ENCODE measurements at places on chromosomes 1 and 21.

DNA sequence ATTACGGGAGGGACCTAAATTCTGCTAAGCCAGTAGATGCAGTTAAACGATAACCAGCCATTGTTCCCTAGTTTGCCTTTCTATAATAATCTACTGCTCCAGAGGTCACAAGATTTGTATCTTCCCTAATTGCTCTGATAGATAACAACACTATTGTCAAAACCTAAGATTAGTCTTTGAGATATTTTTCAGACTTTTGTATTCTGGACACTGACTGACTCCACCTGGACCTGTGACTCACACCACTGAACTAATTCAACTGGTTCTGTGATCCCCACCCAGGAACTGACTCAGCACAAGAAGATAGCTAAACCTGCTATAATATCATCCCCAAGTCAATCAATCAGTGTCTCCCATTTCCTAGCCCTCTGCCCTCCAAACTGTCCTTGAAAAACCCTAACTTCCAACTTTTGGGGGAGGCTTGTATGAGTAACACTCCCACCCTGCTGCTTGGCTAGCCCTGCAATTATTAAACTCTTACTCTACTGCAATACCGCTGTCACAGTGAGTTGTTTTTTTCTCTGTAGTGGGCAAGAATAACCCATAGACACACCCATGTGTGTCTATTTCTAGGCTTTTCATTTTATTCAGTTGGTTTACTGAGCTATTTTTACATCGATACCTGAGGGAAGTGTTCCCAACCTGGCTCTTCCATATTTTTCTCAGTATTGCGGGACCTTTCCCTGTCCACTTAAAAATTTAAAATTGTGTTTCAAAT is 11.2 kb downstream of the KIFAP3 start:
- DNase-seq, result no peak

- DNase-seq, result no peak
Measured at GRCh38 chr1:47637111-47637685, 199.4 kb downstream of the FOXD2 start.

GRCh38 chr1:101438359-101438758 is 201.5 kb downstream of the S1PR1 start:
- no peak for DNase-seq

- DNase-seq, result no peak
Measured at GRCh38 chr1:25804244-25804963, 4.4 kb downstream of the SELENON start.

DNA sequence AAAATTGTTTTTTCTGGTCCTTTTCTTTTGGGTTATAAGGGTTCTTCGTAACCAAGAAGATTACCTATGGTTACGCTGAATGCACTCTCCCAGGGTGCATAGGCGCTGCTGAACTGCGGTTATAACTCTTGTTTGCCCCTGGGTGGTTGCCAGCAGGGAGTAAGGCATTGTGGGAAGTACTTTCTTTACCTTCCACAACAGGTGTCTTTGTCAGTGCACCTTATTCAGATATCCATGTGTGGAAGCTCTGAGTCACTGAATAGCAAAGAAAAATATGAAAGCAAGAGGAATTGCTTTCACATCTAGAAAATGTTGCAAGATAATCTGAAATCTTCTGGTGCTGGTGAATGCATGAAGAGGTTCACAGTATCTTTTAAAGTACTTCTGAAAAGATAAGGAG is 124.4 kb upstream of the CACYBP start:
- peak; percentile 1 for DNase-seq

GRCh38 chr1:167770127-167770526 is 48.3 kb downstream of the MPZL1 start:
- DNase-seq, result no peak

- DNase-seq, result no peak
Measured at GRCh38 chr1:229385853-229386456, 43.1 kb upstream of the CCSAP start.

- no peak for DNase-seq
Measured at GRCh38 chr1:242847390-242847993, 323.0 kb upstream of the PLD5 start.

DNA sequence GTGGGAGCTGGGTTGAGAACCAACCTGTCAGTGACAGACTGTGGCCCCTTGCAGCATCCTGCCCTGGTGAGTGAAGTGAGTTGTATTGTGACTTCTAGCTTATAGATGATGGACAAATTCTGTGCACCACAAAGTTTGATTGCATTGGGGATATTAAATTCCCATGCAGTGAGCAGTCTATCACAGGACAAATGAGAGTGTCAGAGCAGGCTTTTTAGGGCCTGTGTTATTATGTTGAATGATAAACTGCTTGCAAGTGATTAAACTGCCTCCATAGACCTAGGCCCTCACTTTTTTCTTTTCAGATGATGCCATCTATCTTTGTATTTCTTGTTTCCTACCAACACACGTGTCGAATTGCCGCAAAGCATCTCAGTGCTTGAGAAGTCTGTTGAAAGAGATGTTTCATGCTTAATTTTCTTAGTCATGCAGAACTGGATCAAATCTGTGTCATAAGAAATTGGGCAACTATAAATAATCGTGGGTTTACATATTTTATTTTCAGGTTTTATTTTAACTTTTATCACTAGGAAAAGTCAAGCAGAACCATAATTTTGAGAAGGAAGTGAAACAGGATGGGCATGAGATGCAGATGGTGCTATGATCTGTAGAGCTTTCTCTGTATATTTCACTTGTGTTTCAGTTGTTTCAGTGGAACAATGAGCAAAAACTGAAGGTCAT is 199.2 kb downstream of the S1PR1 start:
- DNase-seq, result no peak

GRCh38 chr1:45530632-45531135 is 9.0 kb upstream of the PRDX1 start:
- no peak for DNase-seq

- no peak for DNase-seq
Measured at GRCh38 chr1:184270556-184270955, 116.3 kb upstream of the C1orf21 start.

DNA sequence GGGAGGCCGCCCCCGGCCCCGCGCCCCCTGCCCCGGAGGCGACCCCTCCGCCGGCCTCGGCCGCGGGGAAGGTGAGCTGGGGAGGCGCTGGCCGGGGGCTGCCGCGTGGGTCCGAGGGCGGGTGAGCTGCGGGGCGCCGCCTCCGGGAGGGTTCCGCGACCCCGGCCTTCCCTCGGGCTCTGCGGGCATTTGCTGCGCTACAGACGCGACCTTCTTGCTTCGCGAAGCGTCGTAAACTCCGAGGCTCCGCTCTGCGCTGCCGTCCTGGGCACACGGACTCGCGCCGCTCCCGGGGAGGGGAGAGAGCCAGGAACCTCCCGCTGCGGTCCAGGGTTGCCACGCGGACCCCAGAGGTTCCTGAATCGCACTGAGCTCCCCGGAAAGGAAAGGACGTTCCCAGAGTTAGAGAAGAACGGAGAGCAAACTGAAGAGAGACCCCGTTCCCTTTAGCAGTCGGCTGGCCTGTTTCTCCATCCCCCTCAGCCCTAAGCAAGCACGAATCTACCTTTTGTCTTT is 345 bp downstream of the SLX9 start:
- DNase-seq, result no peak

DNA sequence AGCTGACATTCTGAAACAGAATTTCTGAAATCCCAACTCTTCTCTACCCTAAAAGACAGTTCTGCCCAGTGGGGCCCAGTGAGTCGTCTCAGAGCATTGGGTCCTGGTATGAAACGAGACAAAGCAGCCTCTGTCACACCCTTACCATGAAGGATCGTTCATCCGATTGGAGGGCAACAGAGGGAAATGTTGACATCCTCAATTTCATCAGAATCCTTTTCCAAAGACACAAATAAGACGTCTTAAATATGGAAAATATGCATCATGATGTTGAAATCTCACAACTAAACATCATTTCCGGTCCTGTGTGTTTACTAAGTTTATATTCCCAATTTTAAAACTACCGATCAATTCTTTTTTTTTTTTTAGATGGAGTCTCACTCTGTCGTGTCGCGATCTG is 112.1 kb upstream of the SLC45A1 start:
- no peak for DNase-seq

- DNase-seq, result no peak
Measured at GRCh38 chr1:24969596-24970398, 39.7 kb upstream of the RUNX3 start.

GRCh38 chr21:42346866-42347600 is 3.8 kb downstream of the TFF2 start:
- DNase-seq, result no peak

- no peak for DNase-seq
Measured at GRCh38 chr1:174989536-174990220, 10.1 kb upstream of the CACYBP start.

- no peak for DNase-seq
Measured at GRCh38 chr1:37438869-37439343, 35.5 kb upstream of the ZC3H12A start.

- peak; percentile 49 for DNase-seq
Measured at GRCh38 chr1:26677306-26678115, 18.3 kb upstream of the ARID1A start.

- no peak for DNase-seq
Measured at GRCh38 chr21:33850401-33850800, 65.2 kb downstream of the ATP5PO start.

DNA sequence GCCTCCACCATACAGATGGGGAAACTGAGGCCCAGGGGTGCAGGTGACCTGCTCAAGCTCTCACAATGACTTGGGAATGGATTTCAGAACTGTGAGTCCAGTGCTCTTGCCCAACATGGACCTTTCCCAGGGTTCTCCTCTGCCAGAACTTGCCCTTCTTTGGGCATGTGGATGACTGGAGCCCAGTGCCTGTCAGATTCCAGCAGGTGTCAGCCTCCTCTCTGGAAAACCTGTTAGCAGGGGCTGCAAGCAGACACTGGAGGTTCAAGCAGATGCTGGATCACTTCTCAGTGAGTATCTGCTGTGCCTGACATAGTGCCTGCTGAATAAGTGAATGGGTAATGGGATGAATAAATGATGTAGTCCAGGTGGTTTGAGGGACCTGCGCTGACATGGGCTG is 314.2 kb upstream of the POU3F1 start:
- DNase-seq, result no peak

DNA sequence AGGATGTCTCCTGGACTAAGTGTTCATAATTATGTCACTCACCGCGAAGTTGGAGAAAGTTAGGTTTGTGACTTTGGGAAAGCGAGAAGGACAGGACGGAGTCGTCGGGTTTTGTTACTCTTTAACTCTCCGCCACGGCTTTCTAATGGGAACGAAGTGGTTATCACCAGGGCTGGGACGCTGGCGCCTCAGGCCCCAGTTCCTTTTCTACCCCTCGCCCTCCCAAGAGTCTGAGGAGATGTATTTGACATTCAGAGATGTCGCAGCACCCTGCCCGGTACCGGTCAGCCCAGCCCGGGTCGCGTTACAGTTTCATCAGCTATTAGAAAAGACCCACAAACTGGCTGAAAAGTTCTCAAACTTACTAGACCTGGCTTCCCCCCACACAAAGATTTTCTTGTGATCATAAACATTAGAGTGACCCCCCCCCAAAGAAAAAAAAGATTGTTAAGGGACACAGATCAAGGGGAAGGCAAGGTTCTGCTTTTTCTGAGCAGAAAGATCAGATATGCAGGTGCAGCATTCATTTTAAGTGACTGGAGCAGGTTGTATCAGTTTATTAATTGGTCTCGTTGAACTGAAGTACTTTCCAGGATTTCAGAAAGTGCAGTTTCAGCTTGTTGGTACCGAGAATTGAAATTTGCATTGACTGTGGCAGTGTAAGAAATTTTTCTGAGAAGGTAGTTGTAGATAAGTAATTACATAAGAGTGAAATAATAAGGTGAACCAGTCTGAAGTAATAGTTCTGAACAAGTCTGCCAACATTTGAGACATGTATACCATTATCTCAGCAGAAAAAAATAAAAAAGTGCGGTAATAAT is 859 bp upstream of the ZBTB18 start:
- no peak for DNase-seq

- DNase-seq, result no peak
Measured at GRCh38 chr1:116268211-116268610, 104.8 kb upstream of the ATP1A1 start.

GRCh38 chr1:183126528-183126927 is 59.5 kb upstream of the LAMC2 start:
- no peak for DNase-seq

DNA sequence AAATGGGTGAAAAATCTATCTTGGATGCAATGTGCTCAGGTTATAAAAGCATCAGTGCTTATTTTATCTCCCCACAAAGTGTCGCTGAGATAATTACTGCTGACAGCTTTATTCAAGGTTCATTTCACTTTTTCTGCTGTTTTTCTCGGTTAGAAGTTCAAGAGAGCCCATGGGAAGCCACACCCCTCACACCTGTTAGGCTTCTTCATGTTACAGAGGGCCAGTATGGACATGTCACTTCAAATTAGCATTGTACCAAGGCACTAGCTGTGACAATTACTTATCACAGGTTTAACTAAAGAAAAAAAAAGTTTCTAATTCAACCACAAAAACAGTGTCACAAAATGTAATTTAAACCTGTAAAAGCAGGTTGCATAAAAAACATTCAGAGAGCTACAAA is 187.3 kb upstream of the DMRTA2 start:
- DNase-seq, result no peak

DNA sequence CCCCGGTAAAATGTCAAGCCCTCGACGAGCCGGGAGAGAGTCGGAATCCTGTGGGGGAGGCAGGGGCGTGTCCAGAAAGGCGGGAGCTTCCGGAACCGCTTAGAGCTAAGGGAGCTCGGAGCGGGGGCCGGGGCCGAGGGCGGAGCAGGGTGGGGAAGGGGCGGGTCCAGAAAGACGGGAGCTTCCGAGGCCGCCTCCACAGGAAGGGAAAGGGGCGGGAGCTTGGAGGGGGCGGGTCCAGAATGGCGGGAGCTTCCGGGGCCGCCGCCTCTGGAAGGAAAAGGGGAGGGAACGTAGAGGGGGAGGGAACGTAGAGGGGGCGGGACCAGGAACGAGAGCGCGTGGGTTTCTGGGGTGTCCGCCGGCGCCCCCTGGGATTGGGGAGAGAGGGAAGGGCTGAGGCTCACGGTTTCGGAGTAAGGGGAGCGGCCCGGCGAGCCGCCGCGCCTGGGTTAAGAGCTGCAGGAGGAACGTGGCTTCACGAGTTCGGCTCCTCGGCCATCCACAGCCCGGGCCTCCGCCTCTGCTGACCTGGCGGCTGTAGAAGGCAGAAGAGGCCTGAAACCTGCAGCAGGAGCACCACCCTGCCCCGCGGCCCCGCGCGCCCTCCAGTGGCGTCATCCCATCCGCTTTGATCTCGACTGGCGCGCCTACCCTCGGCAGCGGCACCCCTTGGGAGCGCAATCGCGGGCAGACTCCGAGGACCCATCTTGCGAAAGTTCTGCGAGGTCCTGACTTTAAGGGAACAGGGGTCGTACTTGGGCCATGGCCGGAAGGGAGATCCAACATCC is 23.0 kb upstream of the HPDL start:
- peak; percentile 99 for DNase-seq

DNA sequence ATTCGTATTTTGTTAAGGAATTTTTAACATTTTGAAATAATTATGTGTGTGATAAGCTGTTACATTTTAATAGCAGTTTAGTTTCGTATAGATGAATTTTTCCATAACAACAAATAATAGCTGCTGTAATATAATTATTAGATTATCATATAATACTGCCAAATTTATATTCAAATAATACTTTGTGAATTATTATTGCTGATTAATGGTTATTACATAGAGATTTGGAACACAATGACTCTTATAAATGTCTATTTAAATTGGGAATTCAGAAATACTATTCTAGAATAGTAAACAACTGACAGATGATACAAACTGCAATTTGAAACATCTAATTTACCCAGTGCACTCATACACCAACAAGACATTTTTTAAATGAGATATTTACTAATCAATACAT is 73.2 kb upstream of the NEK7 start:
- DNase-seq, result no peak

Measured in stimulated activated CD4-positive, alpha-beta T cell treated with anti-CD3 and anti-CD28 coated beads, Interleukin-4, amount 100 ng/mL, for 4 hours (primary cell).